Adrenal gland (tissue), 19 donors: ENCODE measurements at places on chromosomes 11 and 22. TPM values are rescaled to one million over a fixed set of nuclear protein-coding genes. Genes with fewer than 3 reads are reported as not detected.

DNA sequence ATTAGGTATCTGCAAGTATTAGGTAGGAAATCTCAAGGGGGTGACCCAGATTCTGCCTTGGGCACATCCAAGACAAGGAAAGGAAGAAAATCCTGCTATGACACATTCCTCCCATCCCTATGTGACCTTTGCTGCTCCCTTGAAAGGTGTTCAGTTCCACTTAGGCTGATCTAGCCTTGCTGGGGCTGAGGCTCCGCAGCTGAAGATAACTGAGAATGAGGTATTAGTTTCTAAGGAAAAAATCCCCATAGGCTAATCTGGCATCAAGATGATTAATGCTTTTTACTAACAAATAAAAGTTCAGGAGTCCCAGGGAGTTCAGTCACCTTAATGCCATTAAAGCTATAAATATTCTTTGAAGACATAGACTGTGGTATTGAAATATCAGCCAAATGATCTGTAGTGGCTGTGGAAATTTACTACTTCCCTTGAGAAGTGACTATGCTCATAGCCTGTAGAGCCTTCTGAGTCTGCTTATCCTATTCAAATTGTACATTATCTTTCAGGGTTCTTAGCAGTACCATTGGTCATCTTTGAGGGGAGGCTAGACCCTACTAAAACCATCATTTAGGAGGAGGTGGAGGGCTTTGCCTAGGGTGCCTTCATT lies 239.9 kb upstream of the RAG2 start:
- H3K4me3 ChIP-seq = no peak overlapping the region
- H3K27ac ChIP-seq = no peak overlapping the region
- H3K4me1 ChIP-seq = no peaks in the 10 kb centered on the region
- no peaks in the 10 kb centered on the region for H3K36me3 ChIP-seq
- DNase-seq = no peak

DNA sequence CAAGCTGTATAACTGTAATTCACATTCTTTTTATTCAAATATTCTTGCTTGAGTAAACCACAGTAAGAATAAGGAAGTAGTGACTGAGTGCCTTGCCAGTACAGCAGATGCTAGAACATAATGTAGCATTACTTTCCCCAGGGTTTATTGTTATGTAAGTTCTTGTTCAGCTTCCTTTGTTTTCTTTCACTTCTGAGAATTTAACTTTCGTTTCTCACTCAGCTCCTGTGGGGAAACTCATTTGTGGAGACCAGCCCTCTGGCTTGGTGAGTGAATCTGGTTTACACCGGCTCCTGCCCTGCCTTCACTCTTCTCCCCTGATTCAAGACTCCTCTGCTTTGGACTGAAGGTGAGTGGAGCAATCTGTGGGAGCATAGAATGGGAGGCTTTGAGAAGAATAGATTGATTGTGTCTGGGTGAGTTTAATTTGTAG lies at the start of gene TRIM22:
TRIM22 (plus strand) TSS at position 240 of the 433 bp plus-strand sequence. CDS start 6,443 bp downstream, outside the sequence.
- H3K4me1 ChIP-seq = peaks cover 17% of the 10 kb centered on the region
- DNase-seq = no peak
- H3K27ac ChIP-seq = peak within 1 kb of the TSS; percentile 81
- no peaks in the 10 kb centered on the region for H3K36me3 ChIP-seq
- H3K27me3 ChIP-seq = no peaks in the 10 kb centered on the region

GRCh38 chr11:57983191-57983590 lies 40.5 kb upstream of the OR9Q1 start:
- no peaks in the 10 kb centered on the region for H3K4me1 ChIP-seq
- no peaks in the 10 kb centered on the region for H3K27me3 ChIP-seq
- no peaks in the 10 kb centered on the region for H3K36me3 ChIP-seq
- no peak overlapping the region for H3K27ac ChIP-seq

GRCh38 chr22:41917903-41918791 lies 3.3 kb upstream of the SHISA8 start:
- H3K4me1 ChIP-seq = peaks cover 45% of the 10 kb centered on the region
- peak; percentile 83 for DNase-seq

The NXPE4 gene
- not detected for polyA plus RNA-seq

DNA sequence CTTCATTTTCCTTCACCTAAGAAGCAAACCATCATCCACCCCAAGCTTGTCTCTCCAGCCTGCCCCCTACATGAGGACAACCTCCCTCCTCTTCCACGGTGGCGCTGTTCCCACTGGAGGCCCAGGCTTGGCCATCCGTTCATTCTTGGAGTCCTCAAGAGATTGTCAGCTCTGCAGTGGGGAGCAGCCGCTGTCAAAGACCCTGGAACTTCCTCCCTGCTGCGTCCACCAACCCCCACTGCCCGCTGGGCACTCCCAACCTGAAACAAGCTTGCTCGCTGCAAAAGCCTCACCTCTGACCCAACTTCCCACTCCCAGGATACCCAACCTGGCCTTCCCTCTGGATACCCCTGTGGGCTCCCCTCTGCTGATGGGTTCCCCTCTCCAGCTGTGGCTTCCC lies 10.4 kb upstream of the CD81 start:
- H3K4me1 ChIP-seq = no peaks in the 10 kb centered on the region
- H3K36me3 ChIP-seq = no peaks in the 10 kb centered on the region
- H3K27ac ChIP-seq = no peak overlapping the region
- no peak for DNase-seq
- no peak overlapping the region for H3K4me3 ChIP-seq
- no peaks in the 10 kb centered on the region for H3K27me3 ChIP-seq

DNA sequence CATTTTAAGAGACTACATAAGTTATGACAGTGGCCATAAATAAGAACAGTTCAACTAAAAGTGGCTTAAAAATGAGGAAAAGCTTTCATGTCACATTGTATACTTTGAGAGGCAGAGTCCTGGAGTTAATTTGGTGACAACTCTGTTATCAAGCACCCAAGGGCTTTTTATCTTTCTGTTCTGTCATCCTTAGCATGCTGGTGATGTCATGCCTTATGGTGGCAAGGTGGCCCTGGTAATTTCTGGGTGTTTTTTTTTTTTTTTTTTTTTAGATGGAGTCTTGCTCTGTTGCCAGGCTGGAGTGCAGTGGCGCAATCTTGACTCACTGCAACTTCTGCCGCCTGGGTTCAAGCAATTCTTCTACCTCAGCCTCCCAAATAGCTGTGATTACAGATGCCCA lies 158.8 kb downstream of the AASDHPPT start:
- DNase-seq = no peak
- no peaks in the 10 kb centered on the region for H3K27me3 ChIP-seq
- H3K4me3 ChIP-seq = no peak overlapping the region

DNA sequence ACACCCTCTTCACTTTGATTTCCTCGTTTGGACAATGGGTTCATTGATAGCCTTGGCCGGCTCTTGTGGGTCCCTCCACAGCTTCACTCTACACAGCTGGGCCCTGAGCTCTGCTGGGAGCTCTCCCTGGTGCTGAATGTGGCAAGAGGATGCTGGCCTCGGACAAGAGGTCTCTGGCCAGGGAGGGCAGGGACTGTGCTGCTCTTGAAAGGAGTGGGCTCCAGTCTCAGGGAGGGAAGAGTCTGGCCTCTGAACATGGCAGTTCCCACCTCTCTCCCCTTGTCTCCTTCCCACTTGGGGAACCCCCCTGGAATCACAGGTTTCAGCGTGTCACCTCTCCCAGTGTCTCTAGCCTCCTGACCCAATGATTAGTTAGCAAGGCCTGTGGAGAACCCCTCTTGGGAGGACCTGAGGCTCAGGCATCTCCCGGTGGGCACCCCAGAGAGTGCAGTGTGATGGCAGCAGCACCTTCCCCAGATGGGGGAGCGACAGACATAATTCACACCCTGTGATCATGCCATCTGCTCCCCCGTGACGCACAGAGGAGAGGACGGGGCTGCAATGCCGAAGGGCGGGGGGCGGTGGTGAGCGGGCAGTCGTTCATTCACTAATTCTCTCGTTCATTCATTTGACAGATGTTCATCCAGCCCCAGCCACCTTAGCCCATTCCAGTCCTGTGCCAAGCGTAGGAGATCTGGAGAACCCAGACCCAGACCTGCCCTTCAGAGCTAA lies 2.8 kb upstream of the CABP7 start:
- peak; percentile 67 for DNase-seq
- H3K27ac ChIP-seq = no peak overlapping the region
- H3K4me1 ChIP-seq = no peaks in the 10 kb centered on the region
- no peak overlapping the region for H3K4me3 ChIP-seq
